Stimulated activated CD8-positive, alpha-beta memory T cell treated with anti-CD3 and anti-CD28 coated beads, Interleukin-15, amount 100 ng/mL, for 1 hour (primary cell): ENCODE measurements at places on chromosomes 2 and 18.

- DNase-seq: no peak
Observed at GRCh38 chr2:239720361-239721360, 304.5 kb downstream of the NDUFA10 start.

- no peak for DNase-seq
Observed at GRCh38 chr2:206799083-206799482, 33.7 kb downstream of the FASTKD2 start.

DNA sequence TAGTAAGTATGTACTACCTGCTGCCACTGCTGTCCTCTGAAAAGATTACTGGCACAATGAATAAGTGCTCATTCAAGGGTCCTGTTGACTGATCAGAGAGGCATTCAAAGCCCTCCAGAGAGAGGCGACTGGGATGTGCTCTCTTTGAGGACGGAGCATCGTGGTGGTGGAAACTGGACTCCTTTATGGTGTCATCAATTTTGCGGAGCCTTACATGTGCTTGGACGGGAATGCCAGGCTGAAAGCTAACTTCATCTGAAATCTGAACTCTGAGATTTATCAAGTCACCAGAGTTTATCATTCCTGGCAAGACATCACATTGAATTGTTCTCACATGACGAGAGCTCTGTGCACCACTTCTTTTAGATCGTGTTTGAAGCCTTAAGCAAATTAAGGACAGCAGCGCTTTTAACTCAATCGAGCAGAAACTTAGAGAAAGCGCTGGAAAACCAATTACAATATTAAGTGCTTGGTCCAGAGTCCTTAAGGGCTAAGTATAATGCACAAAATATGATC is 138.3 kb downstream of the NCK2 start:
- no peak for DNase-seq

DNA sequence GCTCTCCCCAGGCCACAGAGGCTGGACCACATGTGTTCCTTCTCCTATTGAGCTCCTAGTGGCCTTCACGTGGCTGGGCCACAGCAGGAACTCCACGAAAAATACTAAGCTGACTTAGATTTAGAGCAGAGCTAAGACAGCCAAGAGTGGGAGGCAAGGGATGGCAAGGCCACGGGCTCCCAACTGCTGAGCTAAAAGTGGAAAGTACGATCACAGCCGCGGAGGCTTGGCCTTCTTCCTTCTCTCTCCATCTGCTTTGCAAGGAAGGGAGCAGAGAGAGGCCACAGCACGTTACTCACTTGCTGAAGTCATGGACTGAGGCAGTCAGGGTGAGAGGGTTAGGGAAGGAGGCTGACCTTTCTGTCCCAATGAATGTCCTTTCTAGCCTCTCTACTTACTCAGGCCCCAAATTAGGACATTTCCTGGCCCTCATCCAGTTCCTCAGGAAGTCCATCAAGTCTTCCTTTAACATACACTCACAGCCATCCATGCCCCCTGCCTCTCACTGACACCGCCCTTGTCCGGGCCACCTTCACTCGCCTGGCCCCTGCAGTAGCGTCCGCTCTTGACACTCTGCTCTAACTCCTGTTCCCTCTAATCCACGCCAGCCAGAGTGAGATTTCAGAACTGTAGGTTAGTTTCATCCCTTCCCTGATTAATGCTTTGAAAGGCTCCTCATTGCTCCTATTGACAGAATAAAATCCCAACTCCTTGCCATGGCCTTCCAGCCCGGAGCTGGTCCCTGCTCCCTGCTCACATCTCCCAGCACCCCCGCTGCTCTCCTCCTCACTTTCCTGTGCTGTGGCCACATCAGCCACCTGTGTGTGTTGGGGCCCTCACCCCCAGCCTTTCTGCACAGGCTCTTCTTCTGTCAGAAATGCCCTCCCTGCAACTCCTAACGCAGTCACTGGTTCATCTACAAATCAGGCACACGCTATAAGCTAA is 204.2 kb downstream of the CYP26B1 start:
- DNase-seq: no peak

DNA sequence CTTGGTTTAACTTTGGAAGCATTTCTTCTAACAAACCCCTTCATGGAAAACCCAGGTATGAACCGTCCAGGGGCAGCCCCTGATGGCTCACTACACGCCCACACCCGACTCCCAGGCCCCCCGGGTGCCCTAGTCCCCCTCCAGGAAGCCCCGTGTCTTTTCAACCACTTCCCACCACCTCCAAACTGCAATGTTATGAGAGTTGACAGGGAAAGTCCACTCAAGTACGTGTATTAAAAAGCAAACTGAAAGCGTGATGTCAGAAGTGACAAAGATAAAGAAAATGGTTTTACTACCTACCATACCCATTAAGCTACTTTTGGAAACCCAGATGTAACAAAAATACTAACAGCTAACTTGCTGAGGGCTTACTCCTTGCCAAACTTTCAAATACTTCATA is 51.5 kb downstream of the L3MBTL4 start:
- DNase-seq: no peak

GRCh38 chr2:154527962-154528361 is 170.5 kb upstream of the KCNJ3 start:
- DNase-seq: no peak

- DNase-seq: no peak
Observed at GRCh38 chr2:196591621-196592022, 47.9 kb upstream of the CCDC150 start.

DNA sequence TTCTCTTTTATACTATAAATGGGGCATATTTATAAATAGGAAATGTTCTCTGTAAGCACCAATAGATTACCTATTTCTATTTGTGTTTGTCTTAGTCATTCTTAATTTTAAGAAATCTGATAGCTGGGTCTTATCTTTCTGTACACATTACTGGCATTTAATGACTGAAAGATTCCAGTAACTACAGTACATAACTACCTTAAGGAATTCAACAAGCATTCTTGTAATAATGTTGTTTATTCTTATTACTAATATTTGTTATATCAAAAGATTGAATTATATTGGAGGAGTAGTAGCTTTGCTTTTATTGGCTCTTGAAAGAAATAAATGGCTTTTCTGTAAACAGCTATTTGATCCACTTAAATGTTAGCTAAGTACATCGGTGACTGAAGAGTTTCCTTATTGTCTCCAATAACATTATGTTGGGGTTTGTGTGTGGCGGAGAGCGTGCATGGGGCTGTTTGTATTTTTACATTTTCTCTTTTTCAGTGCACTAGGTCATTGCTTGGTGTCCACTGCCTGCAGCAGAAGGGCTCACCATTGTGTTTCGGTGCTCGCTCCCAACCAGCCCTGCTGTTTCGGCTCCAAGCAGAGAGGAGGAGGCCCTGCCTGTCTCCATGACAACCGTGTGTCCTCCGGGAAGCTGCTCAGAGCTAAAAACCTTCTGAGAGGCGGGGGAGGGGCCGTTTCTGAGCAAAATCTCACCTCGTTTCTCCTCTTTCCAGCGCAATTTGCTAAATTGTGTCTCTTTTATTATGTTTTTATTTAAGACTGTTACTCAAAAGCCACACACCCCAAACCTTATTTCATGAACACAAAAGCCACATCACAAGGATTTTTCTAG is 112.5 kb upstream of the SLC38A11 start:
- DNase-seq: no peak

DNA sequence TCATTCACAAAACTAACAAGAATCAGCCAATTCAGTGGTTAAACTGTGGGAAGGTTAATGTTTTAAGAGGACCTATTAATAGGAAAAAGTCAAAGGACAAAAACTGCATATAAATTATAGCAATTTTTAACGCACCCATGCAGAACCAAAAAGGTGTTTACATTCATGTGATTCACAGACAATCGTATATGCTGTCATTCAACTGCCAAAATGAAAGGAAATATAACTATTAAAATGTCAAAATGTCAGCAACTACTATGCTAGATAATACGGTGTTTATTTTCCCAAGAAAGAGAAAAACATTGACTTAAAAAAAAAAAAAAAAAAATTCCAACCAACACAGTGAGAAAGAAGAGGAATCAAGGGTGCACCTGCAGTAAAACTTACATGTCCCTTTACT is 48.5 kb downstream of the DYM start:
- DNase-seq: no peak

- no peak for DNase-seq
Observed at GRCh38 chr2:176192351-176192750, 3.9 kb downstream of the HOXD1 start.

GRCh38 chr2:36459725-36460137 is 104.2 kb downstream of the CRIM1 start:
- DNase-seq: no peak

GRCh38 chr18:74880706-74881278 is 283.1 kb downstream of the ZNF407 start:
- DNase-seq: no peak

GRCh38 chr2:120174963-120175581 is 48.1 kb downstream of the TMEM185B start:
- no peak for DNase-seq

DNA sequence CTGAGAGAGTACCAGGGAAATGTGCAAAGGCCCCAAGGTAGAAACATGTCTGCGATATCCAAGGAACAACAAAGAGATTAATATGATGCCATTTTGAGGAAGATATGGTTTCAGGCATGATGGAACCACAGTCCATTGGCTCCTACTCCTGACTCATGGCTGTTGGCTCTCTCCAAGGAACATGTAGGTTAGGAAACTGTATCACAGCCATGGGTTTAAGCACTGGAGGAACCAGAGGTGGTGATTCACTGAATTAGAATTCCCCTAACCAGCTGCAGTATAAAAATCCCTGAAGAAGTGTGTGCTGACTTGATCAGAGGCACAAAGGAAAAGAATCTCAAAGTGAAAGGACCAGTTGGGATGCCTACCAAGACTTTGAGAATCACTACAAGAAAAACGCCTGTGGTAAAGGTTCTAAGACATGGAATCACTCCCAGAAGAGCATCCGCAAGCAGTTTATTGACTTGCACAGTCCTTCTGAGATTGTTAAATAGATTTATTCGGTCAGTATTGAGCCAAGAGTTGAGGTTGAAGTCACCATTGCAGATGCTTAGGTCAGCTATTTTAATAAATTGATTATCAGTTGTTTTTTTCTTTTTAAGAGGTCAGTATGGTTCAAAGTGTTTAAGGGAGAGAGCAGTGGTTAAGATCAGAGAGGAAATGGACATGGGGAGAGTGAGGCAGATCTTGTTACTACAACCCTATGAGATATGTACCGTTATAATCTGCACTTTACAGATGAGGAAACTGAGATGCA is 110.7 kb upstream of the OTX1 start:
- no peak for DNase-seq

DNA sequence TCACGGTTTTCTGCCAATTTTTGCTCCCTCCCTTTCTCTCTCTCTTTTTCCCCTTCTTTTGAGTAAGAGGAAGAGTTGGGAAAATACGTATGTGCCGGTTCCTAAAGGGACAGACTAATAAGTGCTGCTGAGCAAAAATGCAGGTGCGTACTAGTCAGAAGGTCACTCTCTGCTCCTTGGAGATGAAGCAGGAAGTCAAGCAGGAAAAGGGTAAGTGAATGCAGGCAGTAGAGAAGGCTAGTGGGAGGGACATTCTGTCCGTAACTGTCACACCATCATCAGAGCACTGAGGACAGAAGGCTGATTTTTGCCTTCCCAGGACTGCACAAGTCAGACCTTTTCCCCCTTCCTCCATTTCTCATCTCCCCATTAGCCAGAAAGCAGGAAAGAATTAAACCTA is 105.7 kb downstream of the CDH2 start:
- no peak for DNase-seq

GRCh38 chr2:235752846-235753245 is 259.0 kb downstream of the AGAP1 start:
- no peak for DNase-seq

GRCh38 chr2:142992840-142993239 is 115.4 kb downstream of the KYNU start:
- no peak for DNase-seq

DNA sequence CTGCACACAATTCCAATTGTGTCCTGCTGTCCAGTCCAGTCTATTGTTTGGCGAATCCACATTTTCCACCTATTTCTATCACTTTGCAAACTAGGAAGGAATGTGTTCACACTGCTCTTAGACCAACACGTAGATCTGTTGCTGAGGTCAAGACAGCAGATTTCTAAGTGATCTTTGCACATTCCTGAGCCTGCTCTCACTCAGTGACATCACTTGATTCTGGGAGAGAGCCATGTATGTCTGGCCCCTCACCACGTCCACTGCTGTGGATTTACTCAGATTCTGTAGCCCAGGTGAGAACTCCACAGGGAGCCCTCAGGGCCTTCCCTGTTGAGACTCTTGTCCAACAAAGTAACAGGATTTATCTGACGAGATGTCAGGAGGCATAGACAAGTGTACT is 317.2 kb downstream of the TSN start:
- no peak for DNase-seq

- no peak for DNase-seq
Observed at GRCh38 chr2:235017441-235017840, 65.6 kb downstream of the SH3BP4 start.

DNA sequence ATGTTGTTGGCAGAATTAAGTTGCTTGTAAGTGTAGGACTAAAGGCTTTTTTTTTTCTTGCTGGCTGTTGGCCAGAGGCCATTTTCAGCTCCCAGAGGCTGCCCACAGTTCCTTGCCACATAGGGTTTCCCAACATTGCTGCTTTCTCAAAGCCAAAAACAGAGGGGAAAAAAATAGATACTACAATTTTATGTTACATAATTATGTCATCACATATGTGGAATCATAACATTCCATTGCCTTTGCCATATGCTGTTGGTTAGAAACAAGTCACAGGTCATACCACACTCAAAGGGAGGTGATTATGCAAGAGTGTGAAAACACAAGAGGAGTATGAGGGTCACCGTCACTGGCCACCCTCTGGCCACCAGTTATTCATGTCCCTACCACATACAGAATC is 154.5 kb downstream of the RTN4 start:
- no peak for DNase-seq

- DNase-seq: no peak
Observed at GRCh38 chr18:27184115-27185024, 738 bp downstream of the CHST9 start.

DNA sequence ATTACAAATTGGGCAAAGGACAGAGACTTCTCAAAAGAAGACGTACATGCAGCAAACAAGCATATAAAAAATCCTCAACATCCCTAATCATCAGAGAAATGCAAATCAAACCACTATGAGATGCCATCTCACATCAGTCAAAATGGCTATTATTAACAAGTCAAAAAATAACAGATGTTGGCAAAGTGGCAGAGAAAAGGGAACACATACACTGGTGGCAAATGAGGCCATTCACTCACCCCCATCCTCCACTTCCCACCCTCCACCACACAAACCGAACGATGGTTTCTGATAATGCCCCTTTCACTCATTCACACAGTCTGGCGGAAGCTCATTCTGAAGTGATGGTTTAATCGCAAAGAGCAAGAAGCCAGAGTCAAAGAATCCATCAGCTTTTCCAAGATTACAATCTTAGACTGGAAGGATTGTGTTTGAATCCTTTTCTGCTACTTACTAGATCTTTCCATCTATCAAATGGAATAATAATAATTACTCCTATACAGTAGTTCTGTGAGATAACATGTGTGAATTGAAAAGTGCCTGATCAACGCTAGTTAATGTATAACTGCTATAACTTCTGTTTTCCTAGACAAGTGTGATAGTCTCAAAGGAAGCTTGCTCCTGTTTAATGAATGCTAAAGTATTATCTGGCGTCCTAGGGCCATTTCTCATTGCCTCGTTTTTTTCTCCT is 16.9 kb upstream of the CD28 start:
- no peak for DNase-seq

- no peak for DNase-seq
Observed at GRCh38 chr18:68262690-68263294, 452.1 kb downstream of the TMX3 start.

GRCh38 chr2:72916743-72917137 is 579 bp upstream of the EMX1 start:
- DNase-seq: no peak
